ENCODE measurements at places on chromosomes 16 and 17. TPM values are rescaled to one million over a fixed set of nuclear protein-coding genes. Genes with fewer than 3 reads are reported as not detected.

The CLEC19A gene
- not detected for total RNA-seq

The RHOT1 gene
- 25.5 TPM for total RNA-seq

The IKZF3 gene
- 21.1 TPM for total RNA-seq

The IL21R gene
- 46.4 TPM for total RNA-seq

The CD79B gene
- 37.2 TPM for total RNA-seq

The MYCBPAP gene
- total RNA-seq = 11.5 TPM

The MYBBP1A gene
- 59.6 TPM for total RNA-seq

The SLC9A5 gene
- 2.3 TPM for total RNA-seq

The ACE gene
- total RNA-seq = 3.1 TPM

The C17orf78 gene
- total RNA-seq = not detected

The FBXO39 gene
- total RNA-seq = 0.81 TPM

The LPCAT2 gene
- total RNA-seq = not detected

The TBC1D28 gene
- not detected for total RNA-seq

The HOXB6 gene
- total RNA-seq = not detected

The CHST5 gene
- total RNA-seq = not detected

The BCAR1 gene
- not detected for total RNA-seq

The ALOX15B gene
- total RNA-seq = not detected

The GUCY2D gene
- not detected for total RNA-seq

Measured in activated naive CD4-positive, alpha-beta T cell treated with anti-CD3 and anti-CD28 coated beads, Interleukin-2, amount 10 ng/mL, durations not matched to agents 5 hours and 36 hours (primary cell).